ENCODE measurements at places on chromosomes 3 and 15. TPM values are rescaled to one million over a fixed set of nuclear protein-coding genes. Genes with fewer than 3 reads are reported as not detected.

The IL5RA gene
- total RNA-seq: not detected

The NMB gene
- 4.7 TPM for total RNA-seq

The VIPR1 gene
- 3.4 TPM for total RNA-seq

The MUC4 gene
- total RNA-seq: 0.72 TPM

The DAPK2 gene
- 1.7 TPM for total RNA-seq

The KIF23 gene
- total RNA-seq: 4.6 TPM

The DNAH1 gene
- 0.85 TPM for total RNA-seq

The LZTFL1 gene
- 11.7 TPM for total RNA-seq

The HYAL1 gene
- total RNA-seq: 4.8 TPM

The OIP5 gene
- total RNA-seq: 1.1 TPM

The ATP2B2 gene
- under 0.01 TPM for total RNA-seq

The PARP15 gene
- not detected for total RNA-seq

The PODXL2 gene
- total RNA-seq: 5.5 TPM

The AMIGO3 gene
- total RNA-seq: not detected

The CEMIP gene
- 0.85 TPM for total RNA-seq

The RGMA gene
- total RNA-seq: 1.9 TPM

The SCG5 gene
- 1.7 TPM for total RNA-seq

The THRB gene
- total RNA-seq: 10.0 TPM

The CCDC191 gene
- 1.7 TPM for total RNA-seq

The IL20RB gene
- total RNA-seq: 86.8 TPM

The KY gene
- not detected for total RNA-seq

The PAQR9 gene
- total RNA-seq: not detected

The SI gene
- not detected for total RNA-seq

The POPDC2 gene
- total RNA-seq: not detected

The CDHR4 gene
- not detected for total RNA-seq

The MAP6D1 gene
- total RNA-seq: 2.1 TPM

The TEX55 gene
- not detected for total RNA-seq

The PLA2G4D gene
- total RNA-seq: under 0.01 TPM

The LINGO1 gene
- not detected for total RNA-seq

The SMAD3 gene
- 20.7 TPM for total RNA-seq

The ADGRG7 gene
- total RNA-seq: not detected

The MITF gene
- total RNA-seq: 8.7 TPM

The LRRN1 gene
- total RNA-seq: 0.72 TPM

The REC114 gene
- total RNA-seq: not detected

The CPNE9 gene
- total RNA-seq: not detected

The ARGFX gene
- total RNA-seq: not detected

The DGKG gene
- total RNA-seq: not detected

The LRTM1 gene
- total RNA-seq: not detected

The UCN2 gene
- 6.0 TPM for total RNA-seq

The GP9 gene
- total RNA-seq: not detected

The RYR3 gene
- total RNA-seq: 0.21 TPM

The CHRM5 gene
- not detected for total RNA-seq

The FGD5 gene
- under 0.01 TPM for total RNA-seq

The THSD4 gene
- total RNA-seq: 23.1 TPM

The XCR1 gene
- not detected for total RNA-seq

The SLC27A2 gene
- 1.4 TPM for total RNA-seq

The KCNAB1 gene
- 0.21 TPM for total RNA-seq

The TLR9 gene
- under 0.01 TPM for total RNA-seq

The CLRN1 gene
- total RNA-seq: not detected

The PRKCD gene
- 4.7 TPM for total RNA-seq

The SERINC4 gene
- not detected for total RNA-seq

The C15orf39 gene
- 2.6 TPM for total RNA-seq

The OR5H15 gene
- not detected for total RNA-seq

The LMAN1L gene
- total RNA-seq: not detected

The GPR149 gene
- total RNA-seq: not detected

The NR2E3 gene
- not detected for total RNA-seq

The RPUSD2 gene
- 19.8 TPM for total RNA-seq

The PAQR5 gene
- 14.5 TPM for total RNA-seq
